Ovary (tissue), 10 donors: ENCODE measurements at places on chromosomes 7 and 10. TPM values are rescaled to one million over a fixed set of nuclear protein-coding genes. Genes with fewer than 3 reads are reported as not detected.
A peak's percentile ranks its signal among the peaks of the same experiment; 100 is the strongest.

GRCh38 chr7:127114742-127115265 lies 137.9 kb downstream of the GRM8 start:
- no peak for DNase-seq
- no peaks in the 10 kb centered on the region for H3K27me3 ChIP-seq
- H3K36me3 ChIP-seq: no peaks in the 10 kb centered on the region
- H3K4me3 ChIP-seq: no peak overlapping the region
- no peaks in the 10 kb centered on the region for H3K4me1 ChIP-seq

GRCh38 chr7:55470261-55470660 lies 102.0 kb downstream of the VOPP1 start:
- no peaks in the 10 kb centered on the region for H3K4me1 ChIP-seq
- DNase-seq: no peak
- H3K4me3 ChIP-seq: no peak overlapping the region
- H3K27ac ChIP-seq: no peak overlapping the region

DNA sequence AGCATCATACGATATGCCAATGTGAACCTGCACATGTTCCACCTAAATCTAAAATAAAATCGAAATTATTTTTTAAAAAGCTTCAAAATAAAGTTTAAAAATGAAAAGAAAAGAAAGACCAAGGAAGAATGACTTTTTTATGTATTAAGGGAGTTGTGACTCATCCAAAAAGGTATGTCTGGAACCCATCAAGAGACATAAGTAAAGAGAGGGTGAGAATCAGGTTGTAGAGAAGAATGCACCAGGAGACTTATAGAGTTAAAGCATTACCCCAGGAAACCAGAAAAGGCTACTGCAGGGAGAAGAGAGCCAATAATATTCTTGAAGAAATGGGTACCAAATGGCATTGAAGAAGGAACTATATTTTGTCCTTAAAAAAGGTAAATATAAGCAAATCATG lies 69.8 kb downstream of the CTTNBP2 start:
- no peak overlapping the region for H3K4me3 ChIP-seq
- no peaks in the 10 kb centered on the region for H3K36me3 ChIP-seq
- no peaks in the 10 kb centered on the region for H3K4me1 ChIP-seq
- H3K27me3 ChIP-seq: no peaks in the 10 kb centered on the region
- DNase-seq: no peak

- H3K36me3 ChIP-seq: no peaks in the 10 kb centered on the region
- no peak overlapping the region for H3K27ac ChIP-seq
- no peaks in the 10 kb centered on the region for H3K27me3 ChIP-seq
- DNase-seq: no peak
Observed at GRCh38 chr7:108407676-108408075, 48.6 kb downstream of the NRCAM start.

DNA sequence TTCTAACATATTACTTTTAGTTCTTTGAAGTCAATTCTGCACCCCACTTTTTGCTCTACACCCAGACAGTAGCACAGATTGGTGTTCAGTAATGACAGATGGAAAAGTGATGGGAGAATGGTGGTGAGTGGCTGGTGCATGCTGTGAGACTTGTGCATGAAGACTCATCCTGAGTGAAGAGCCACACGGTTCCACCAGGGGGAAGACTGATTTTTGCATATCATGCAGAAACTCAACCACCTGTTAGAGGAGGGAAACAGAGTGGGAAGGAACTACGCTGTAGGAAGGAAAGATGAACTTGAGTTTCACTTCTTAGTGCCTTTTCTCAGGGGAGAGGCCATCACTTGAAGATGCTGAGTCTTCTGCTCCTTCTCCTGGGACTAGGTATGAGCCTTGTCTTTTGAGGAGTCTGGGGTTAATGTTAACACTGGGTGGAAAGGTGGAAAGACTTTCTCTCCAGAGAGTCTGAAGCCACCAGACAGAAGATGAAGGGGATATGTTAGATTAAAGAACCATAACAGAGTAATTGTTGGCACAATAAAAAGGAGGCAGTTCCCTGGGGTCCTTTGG lies 9.3 kb upstream of the PRSS1 start:
- H3K27ac ChIP-seq: no peak overlapping the region
- H3K36me3 ChIP-seq: no peaks in the 10 kb centered on the region
- no peaks in the 10 kb centered on the region for H3K27me3 ChIP-seq
- H3K4me1 ChIP-seq: peaks cover 1% of the 10 kb centered on the region
- DNase-seq: no peak
- no peak overlapping the region for H3K4me3 ChIP-seq

GRCh38 chr10:21976739-21977138 lies 26.8 kb downstream of the DNAJC1 start:
- H3K4me1 ChIP-seq: peaks cover 1% of the 10 kb centered on the region
- no peak overlapping the region for H3K27ac ChIP-seq
- no peak for DNase-seq
- H3K36me3 ChIP-seq: no peaks in the 10 kb centered on the region

GRCh38 chr10:101670635-101671034 lies 24.3 kb downstream of the FBXW4 start:
- no peaks in the 10 kb centered on the region for H3K27me3 ChIP-seq
- no peak for DNase-seq
- H3K27ac ChIP-seq: no peak overlapping the region
- H3K4me1 ChIP-seq: no peaks in the 10 kb centered on the region

DNA sequence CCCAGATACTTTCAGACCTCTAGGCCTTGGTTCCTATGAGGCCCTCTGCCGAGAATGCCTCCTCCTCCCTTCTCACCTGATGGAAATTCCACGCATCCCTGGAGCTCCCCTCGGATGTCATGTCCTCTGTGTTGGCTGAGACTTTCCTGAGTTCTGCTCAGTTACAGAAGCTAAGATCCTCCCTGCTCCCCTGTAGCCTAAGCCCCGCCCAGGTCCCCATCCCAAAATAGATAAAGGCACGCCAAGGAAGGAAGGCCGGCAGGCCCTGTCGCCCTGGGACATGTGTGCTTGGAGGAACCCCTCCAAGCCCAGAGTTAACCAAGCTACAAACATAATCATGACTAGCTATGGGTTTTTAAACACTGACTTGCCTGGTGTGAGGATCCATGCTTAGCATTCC lies 123.5 kb downstream of the SORBS1 start:
- H3K36me3 ChIP-seq: no peaks in the 10 kb centered on the region
- DNase-seq: no peak
- no peaks in the 10 kb centered on the region for H3K4me1 ChIP-seq
- no peak overlapping the region for H3K27ac ChIP-seq
- H3K27me3 ChIP-seq: no peaks in the 10 kb centered on the region
- no peak overlapping the region for H3K4me3 ChIP-seq

- DNase-seq: no peak
- H3K27ac ChIP-seq: no peak overlapping the region
- H3K4me3 ChIP-seq: no peak overlapping the region
- no peaks in the 10 kb centered on the region for H3K4me1 ChIP-seq
- H3K27me3 ChIP-seq: no peaks in the 10 kb centered on the region
- no peaks in the 10 kb centered on the region for H3K36me3 ChIP-seq
Observed at GRCh38 chr7:29955799-29956486, 33.7 kb downstream of the SCRN1 start.

- no peak overlapping the region for H3K27ac ChIP-seq
- peaks cover 8% of the 10 kb centered on the region for H3K4me1 ChIP-seq
- no peak overlapping the region for H3K4me3 ChIP-seq
- H3K27me3 ChIP-seq: no peaks in the 10 kb centered on the region
- H3K36me3 ChIP-seq: no peaks in the 10 kb centered on the region
Observed at GRCh38 chr7:151129117-151129959, 38.2 kb downstream of the GBX1 start.

GRCh38 chr10:33066558-33067236 lies 108.7 kb upstream of the ITGB1 start:
- DNase-seq: no peak
- no peaks in the 10 kb centered on the region for H3K4me1 ChIP-seq
- H3K4me3 ChIP-seq: no peak overlapping the region
- no peaks in the 10 kb centered on the region for H3K27me3 ChIP-seq

DNA sequence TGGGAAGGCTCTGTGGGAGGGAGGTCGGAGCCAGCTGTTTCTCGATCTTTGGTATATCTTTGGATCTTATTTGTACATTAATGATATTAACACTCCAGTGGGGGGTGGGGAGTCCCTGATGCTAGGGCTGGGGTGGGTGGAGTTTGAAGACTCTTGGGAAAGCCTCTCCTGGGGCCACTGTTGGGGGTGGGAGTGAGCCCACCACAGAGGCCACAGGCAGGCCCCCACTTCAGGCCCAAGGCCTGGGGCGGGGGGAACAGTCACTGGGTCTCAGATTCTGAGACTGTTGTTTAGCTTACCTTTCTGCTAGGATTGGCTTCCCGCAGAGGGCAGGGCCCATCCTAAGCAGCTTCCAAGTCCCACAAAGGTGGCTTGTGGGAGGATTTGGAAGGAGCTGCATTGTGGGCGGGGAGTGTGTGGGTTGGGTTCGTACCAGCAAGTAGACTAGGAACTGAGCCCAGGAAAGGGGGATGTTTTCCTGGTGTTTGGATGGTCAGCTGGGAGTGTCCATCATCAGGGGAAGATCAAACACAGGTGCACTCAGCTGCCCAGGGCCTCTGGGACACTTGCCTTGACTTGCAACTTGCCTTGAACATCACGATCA lies 11.9 kb downstream of the YKT6 start:
- DNase-seq: no peak
- H3K36me3 ChIP-seq: no peaks in the 10 kb centered on the region
- H3K27me3 ChIP-seq: no peaks in the 10 kb centered on the region

DNA sequence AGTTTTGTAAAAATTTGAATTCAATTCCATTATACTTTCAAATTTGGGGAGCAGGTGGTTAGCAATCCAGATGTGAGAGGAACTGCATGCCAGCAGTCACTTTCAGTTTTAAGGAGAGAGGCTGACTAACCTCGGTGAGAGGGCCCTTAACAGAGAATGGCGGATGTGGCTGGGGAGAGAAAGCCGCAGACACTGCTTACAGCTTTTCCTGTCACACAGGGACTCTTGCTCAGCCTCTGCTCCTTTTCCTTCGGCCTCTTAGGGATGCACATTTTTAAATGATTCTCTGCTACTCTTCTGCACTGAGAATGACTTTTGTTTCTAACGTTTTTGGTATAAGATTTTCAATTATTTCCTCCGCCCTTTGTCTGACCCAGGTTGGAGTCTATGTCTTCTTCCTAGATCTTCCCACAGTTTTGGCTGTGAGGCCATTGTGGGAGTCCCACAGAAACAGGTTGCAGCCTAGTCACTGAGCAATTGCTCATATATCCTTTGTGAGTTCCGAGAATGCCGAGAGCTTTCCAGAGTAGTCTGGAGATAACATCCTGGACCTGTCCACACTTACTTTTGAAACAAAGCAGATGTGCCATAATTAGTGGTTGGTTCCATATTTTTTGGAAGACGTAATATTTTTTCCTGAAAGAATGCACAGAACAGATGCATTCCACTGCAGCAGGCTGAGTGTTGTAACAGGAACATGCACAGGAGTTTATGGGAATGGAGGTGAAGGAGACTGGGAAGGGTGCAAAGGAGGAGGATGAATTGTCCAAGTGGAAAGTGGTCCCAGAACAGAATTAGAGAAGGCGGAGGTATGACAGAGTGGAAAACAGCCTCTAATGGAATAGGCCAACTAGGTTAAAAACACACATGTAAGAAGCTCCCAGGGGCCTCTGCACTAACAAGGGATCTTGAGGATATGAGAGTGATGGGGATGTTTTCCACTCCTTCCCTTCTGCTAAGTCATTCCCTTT lies 168.0 kb upstream of the ZNF32 start:
- DNase-seq: no peak
- no peaks in the 10 kb centered on the region for H3K27me3 ChIP-seq
- H3K27ac ChIP-seq: peak overlapping the region; percentile 9
- H3K36me3 ChIP-seq: no peaks in the 10 kb centered on the region
- H3K4me3 ChIP-seq: no peak overlapping the region

DNA sequence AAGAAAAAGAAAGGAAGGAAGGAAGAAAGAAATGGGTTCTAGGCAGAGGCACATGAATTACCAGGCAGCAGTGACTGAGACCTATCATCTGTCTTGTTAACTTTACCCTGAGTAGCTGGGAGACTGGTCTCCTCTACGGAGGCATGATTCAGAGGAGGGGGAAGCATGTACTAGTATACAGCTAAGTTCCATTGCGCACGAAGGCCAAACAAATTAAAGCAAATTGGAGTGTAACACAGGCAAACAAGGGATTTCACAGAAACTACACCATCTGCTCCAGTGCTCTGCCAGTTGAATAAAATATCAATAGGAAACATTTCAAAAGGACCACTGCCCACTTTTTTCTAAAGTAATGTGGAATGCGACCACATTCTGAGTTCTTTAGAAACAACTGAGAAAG lies 65.9 kb upstream of the RSU1 start:
- DNase-seq: no peak
- H3K4me1 ChIP-seq: no peaks in the 10 kb centered on the region
- H3K27me3 ChIP-seq: no peaks in the 10 kb centered on the region
- H3K4me3 ChIP-seq: no peak overlapping the region
- H3K27ac ChIP-seq: no peak overlapping the region
- no peaks in the 10 kb centered on the region for H3K36me3 ChIP-seq

DNA sequence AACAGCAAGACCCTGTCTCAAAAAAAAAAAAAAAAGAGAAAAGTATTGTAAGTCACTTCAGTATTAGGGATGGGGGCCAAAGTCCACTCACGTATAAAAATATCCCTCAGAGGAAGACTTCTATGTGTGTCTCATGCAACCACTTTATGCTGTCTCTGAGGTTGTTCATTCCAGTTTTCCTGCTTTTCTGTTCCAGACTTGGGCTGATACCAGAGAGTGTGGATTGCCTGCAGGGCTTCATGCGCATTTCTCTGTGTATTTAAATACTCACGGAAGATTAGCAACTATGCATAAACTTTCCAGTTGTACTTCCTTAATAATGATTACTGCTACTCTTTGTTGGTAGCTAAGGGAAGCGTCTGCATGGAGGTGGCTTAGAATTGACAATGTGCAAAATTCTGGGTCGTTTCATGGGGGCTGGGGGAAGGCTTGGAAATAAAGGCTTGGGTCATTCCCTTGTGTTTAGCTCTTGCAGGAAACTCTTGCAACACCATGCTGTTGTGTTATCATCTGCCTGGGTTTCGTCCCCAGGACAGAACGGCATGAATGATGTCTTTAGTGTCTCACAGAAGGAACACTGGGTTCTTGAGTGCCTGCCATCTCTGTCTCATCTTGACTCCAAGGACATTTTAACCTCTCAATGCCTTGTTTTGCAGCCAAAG lies 54.1 kb downstream of the KIAA1217 start:
- H3K4me1 ChIP-seq: no peaks in the 10 kb centered on the region
- H3K36me3 ChIP-seq: no peaks in the 10 kb centered on the region
- no peaks in the 10 kb centered on the region for H3K27me3 ChIP-seq
- H3K4me3 ChIP-seq: no peak overlapping the region

- no peak overlapping the region for H3K4me3 ChIP-seq
- H3K36me3 ChIP-seq: no peaks in the 10 kb centered on the region
- H3K27me3 ChIP-seq: no peaks in the 10 kb centered on the region
- DNase-seq: no peak
Observed at GRCh38 chr10:60892571-60892970, 51.4 kb downstream of the RHOBTB1 start.

The INA gene
- total RNA-seq: not detected

The TRIM50 gene
- 0.27 TPM for total RNA-seq

The HHEX gene
- 2.1 TPM for total RNA-seq

The SLC26A3 gene
- total RNA-seq: not detected

The PRKG1 gene
- total RNA-seq: 15.7 TPM

The MALRD1 gene
- 2.3 TPM for total RNA-seq

The GHRHR gene
- not detected for total RNA-seq
